ENCODE measurements at places on chromosomes 2 and 18. TPM values are rescaled to one million over a fixed set of nuclear protein-coding genes. Genes with fewer than 3 reads are reported as not detected.
A peak's percentile ranks its signal among the peaks of the same experiment; 100 is the strongest.

IAH1 gene
- 46.7 TPM for polyA plus RNA-seq

NETO1 gene
- not detected for polyA plus RNA-seq

RGPD4 gene
- polyA plus RNA-seq, result 0.02 TPM

SH2D6 gene
- polyA plus RNA-seq, result 2.3 TPM

FTCDNL1 gene
- polyA plus RNA-seq, result 6.1 TPM

LIMS4 gene
- polyA plus RNA-seq, result 0.31 TPM

ITPRIPL1 gene
- polyA plus RNA-seq, result 1.9 TPM

ZEB2 gene
- polyA plus RNA-seq, result 17.2 TPM

ING5 gene
- polyA plus RNA-seq, result 28.9 TPM

DNA sequence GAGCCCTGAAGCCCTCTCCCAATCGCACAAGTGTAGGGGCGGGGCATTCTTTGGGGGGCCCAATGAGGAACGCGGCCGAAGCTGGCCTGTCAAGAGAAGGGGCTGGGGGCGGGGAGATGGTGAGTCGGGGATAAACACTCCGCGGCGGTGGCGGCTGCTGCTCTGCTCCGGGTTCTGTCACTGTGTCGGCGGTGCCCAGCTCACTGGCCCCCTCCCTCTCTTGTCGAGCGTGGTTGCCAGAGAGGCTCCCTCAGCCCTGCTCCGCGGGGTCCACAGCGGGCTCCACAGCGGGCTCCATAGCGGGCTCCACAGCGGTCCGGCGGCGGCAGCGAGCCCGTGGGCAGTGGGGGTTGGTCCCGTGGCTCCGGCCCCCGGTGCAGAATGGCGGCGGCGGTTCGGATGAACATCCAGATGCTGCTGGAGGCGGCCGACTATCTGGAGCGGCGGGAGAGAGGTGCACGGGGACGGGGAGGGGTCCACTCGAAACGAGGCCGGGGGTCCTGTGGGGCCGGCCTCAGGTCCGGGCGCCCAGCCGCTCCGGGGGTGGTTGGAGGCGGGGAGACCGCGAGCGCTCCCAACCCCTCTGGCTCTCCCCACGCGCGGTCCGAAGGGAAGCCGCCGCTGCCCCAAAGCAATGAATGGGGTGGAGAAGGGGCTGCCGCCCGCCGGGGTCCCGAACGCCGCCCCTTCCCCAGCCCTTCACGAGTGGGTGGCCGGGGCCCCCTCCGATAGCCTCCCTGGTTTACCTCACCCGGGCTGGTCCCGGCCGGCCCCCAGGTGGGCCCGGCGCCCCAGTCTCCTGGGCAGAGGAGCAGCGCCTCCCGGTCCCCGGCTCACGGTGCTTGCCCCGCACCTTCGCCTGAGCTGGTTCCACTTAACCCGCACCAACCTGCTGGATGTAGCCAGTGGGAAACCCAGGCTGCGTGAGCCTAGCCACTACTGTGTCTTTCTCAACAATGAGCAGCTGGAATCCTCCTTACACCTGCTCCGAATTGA, at the start of gene MXD1:
TSS of gene MXD1 (plus strand) at position 160 of the 996 bp plus-strand sequence. CDS start at position 382, 222 bp downstream.
- DNase-seq, result peak; percentile 48

DNA sequence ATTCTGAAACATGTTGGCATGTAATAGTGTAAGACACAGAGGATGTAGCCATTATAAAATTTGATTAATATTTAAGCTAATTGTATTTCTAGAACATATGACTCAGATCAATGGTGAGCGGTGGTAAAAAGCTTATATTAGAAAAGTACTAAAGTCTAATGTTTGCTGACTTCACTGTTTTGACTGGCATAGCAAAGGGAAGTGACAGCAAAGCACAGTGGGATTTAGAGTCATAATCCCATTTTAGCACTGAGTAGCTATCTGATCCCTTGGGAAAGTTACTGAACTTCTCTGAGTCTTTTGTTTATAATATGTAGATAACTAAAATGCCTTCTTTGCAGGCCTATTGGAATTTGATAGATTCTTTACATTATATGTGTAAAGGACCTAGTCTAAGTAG, 60.4 kb downstream of the KIAA1328 start:
- peak; percentile 7 for DNase-seq

DNA sequence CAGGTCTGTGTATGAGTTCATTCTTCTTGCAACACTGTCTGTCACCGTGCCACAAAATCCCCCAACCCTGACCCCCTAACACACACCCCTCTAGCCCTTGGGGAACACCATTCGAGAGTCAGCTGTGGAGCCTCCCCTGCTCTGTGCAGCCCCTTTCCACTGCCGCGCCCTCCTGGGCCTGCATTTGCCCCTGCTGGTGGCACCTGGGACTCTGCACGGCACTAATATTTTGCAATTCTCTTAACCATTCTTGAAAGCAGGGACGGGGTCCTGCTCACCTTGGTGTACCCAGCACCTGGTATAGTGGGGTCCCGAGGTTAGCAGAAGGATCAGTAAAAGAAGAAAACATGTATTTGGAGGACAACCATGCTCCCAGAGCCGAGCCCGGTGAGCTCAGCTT, 124.0 kb downstream of the HDAC4 start:
- no peak for DNase-seq

GRCh38 chr18:67540559-67540958, 24.0 kb upstream of the DSEL start:
- no peak for DNase-seq

GRCh38 chr2:161754379-161754778, 130.2 kb downstream of the SLC4A10 start:
- peak; percentile 5 for DNase-seq

GRCh38 chr18:26854292-26854881, 11.1 kb downstream of the AQP4 start:
- no peak for DNase-seq

- no peak for DNase-seq
Observed at GRCh38 chr2:98743835-98744234, 12.9 kb upstream of the MGAT4A start.

DNA sequence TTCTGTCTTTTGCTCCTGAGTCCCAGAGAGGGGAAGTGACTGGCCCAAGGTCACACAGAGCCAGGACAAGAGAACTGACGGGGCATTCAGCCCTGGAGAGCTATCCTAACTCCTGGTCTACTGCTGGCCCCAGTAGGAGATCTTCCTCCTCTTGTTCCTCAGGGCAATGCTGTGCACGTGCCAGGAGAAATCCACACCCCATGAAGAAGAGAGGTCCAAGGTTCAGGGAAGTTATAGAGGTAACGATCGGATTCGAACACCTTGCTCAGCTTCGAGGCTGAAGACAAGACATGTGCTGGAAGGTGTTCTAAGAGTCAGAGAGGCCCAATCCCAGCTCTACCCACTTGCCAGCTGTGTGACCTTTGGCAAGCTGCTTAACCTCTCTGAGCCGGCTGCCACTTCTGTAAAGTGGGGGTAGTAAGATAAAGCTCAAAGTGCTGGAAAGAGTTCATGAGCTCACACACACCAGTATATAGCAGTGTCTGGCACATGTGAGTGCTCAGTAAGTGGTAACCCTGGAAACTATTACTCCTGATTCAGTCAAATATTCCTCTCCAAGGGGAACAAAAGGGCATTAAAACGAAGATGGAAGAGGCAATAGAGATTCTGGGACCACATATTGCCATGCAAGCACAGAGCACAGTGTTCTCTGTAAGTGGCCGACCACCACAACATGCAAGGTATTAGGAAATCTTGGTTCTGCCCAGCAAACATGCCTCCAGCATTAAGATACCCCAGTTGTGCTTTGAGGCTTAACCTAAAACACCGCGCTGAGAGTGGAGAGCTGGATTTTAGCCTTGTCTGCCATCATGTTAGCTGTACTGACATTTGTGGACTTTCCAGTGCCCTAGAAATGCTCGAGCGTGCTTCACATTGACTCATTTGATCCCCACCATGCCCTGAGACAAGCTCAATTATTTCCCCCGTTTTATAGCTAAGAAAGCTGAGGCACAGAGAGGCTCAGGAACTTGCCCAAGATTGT, 25.6 kb downstream of the SERTAD2 start:
- DNase-seq, result no peak

DNA sequence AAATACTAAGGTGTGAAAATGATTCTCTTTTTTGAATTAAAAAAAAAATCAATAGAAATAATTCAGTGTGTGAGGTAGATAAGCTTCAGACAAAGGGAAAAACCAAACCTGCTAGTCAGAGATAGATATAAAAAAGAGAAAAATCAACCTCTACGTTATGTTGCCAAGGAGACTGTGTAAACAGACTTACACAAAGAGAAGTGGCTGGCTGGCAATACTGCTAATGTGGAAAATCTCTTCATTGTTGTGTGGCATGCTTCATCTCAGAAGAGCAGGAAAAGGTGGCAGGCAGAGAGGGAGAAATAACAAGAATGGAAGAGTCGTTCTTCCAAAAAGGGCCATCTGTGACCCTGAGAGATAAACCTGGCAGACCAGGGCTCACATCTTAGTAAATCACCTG, 200.8 kb downstream of the SLC8A1 start:
- DNase-seq, result no peak

DNA sequence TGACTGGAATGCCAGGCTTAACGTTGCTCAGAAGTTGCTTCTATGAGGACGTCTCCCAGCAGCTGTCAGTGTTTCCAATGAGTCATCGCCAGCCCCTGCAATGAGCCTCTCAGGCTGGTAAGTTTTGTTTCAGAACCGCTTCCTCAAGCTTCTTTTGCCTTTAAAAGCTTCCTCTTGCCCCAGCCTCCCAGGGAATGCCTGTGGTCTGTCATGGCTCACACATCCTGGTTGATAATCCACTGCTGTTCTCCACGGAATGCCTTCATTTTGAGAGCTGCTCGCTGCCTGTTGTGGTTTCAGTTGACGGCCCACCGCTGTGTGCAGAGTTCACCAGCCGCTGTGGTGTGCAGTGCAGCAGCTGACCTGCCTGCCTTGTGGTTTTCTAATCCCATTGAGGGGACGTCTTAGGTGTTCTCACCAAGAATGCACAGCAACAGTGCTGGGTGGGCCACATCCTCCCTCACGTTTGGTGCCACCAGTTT, 96.4 kb downstream of the RTP5 start:
- peak; percentile 89 for DNase-seq

- no peak for DNase-seq
Observed at GRCh38 chr2:232094201-232094600, 132.7 kb downstream of the DIS3L2 start.

- peak; percentile 70 for DNase-seq
Observed at GRCh38 chr18:5628512-5629255, 84.9 kb upstream of the EPB41L3 start.

DNA sequence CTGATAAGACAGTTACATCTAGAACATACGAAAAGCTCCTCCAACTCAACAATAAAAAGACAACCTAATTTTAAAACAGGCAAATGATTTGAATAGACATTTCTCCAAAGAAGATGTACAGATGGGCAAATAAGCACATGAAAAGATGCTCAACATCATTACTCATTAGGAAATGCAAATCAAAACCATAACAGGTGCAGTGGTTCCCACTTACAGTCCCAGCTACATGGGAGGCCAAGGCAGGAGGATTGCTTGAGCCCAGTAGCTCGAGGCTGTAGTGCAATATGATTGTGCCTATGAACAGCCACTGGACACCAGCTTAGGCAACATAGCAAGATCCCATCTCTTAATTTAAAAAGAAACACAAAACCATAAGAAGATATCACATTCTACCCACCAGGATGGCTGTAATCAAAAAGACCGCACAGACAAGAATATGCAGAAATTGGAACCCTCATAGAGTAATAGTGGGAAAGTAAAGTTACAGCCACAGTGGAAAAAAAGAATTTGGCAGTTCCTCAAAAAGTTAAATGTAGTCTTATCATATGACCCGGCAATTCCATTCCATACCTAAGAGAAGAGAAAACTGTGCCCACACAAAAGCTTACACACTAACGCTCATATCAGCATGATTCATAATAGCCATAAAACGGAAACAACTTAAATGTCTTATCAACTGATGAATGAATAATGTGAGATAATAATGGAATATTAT, 30.5 kb upstream of the ARMC9 start:
- no peak for DNase-seq

DNA sequence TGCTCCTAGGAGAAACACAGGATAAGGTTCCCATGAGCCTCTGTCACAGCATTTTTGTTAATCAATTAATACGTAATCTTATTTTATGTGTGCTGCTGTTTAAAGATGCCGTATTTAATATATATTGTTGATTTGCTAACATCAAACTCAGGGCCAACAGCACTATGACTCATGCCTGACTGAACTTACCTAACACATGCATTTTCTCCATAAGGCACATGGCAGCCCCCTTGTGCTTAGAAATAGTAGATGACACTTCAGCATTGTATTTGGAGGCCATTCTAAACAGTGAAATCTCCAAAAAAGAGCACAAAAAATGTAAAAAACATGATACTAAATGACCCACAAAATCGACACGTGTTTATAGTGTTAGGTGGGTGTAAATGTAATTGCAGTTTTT, 314.8 kb downstream of the MYCN start:
- no peak for DNase-seq

DNA sequence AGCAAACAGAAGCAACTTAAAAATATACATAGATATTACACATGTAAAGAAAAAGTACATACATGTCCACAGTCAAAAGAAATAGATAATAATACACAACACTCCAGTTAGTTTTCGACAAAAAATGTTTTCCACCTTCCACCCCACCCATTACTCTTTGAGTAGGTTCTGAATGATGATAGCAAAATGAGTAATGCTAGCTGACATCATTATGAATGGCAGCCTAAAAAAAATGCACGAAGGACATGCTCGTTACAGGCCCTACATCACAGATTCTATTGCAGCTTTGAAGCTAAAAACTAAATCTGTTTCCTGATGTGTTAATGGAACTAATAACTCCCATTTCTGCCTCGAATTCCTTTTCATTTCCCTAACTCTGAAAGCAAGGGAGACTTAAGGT, 578.7 kb upstream of the NETO1 start:
- DNase-seq, result no peak

DNA sequence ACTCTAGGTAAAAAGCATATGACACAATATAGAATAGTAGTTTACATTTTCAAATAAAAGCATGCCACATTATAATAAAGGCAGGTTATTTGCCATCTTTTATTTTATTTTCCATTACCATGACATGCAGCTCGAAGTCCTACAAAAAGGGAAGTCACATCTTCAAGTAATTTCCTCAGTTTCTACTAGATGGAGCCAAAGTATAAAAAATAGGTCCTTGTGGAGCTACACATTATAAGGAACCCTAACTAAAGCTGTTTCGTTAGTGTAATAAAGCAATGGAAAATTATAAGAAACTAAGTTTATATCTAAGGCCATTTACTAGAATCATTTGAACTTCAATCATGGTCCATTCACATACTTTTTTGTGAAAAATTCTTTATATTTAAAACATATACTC, 674.5 kb downstream of the KCNJ3 start:
- peak; percentile 19 for DNase-seq

- DNase-seq, result no peak
Observed at GRCh38 chr2:140457483-140457882, 1673.3 kb downstream of the LRP1B start.
